ENCODE measurements at places on chromosomes 2 and 18. TPM values are rescaled to one million over a fixed set of nuclear protein-coding genes. Genes with fewer than 3 reads are reported as not detected.

The PER2 gene
- total RNA-seq, result 1.7 TPM

The MC4R gene
- total RNA-seq, result not detected

The GBX2 gene
- total RNA-seq, result not detected

The HNMT gene
- total RNA-seq, result 3.4 TPM

The TMEFF2 gene
- total RNA-seq, result under 0.01 TPM

The LOXHD1 gene
- not detected for total RNA-seq

The IL36B gene
- not detected for total RNA-seq

The AGXT gene
- not detected for total RNA-seq

The MAL gene
- 1.3 TPM for total RNA-seq
